Chondrocyte (in vitro differentiated cells): ENCODE measurements at places on chromosomes 12 and 14. TPM values are rescaled to one million over a fixed set of nuclear protein-coding genes. Genes with fewer than 3 reads are reported as not detected.

The TAS2R9 gene
- 0.53 TPM in 1 of 3 replicates, not detected in the others for total RNA-seq

The SSTR1 gene
- not detected in 3 replicates for total RNA-seq

The DPY19L2 gene
- total RNA-seq = 6.7 to 8.9 TPM (median 6.9 TPM) in 3 replicates

The FOXG1 gene
- not detected in 3 replicates for total RNA-seq

The GEMIN2 gene
- total RNA-seq = 12.4 to 17.7 TPM (median 14.0 TPM) in 3 replicates

The BCDIN3D gene
- 3.1 to 3.3 TPM (median 3.3 TPM) in 3 replicates for total RNA-seq

The RTL1 gene
- 0.02 TPM in 1 of 3 replicates, not detected in the others for total RNA-seq

The DHRS2 gene
- not detected in 3 replicates for total RNA-seq

The DENR gene
- 46.3 to 57.6 TPM (median 49.6 TPM) in 3 replicates for total RNA-seq

DNA sequence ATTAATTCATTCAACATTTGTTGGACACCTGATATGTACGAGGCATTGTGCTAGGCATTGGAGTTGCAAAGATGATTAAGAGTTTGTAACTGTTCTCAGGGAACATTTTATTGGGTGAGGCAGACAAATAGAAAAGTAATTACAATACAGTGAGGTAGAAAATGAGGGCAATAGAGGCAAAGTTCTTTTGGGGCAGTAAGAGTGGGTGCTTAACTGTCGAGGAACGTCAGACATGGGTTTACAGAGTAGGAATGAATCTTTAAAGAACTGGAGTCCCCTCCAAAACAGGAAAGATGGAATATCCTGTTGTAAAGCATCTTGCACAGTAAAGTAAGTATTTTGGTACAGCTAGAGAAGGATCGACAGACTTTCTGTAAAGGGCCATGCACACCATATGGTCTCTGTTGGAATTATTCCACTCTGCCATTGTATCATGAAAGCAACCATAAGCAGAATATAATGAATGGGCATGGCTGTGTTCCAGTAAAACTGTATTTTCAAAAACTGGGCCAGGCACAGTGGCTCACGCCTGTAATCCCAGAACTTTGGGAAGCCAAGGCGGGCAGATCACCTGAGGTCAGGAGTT is 9.1 kb downstream of the CREBL2 start:
- H3K27me3 ChIP-seq = no peaks in the 10 kb centered on the region
- H3K27ac ChIP-seq = no peak overlapping the region
- no peaks in the 10 kb centered on the region for H3K4me1 ChIP-seq

- no peak overlapping the region for H3K27ac ChIP-seq
- H3K4me1 ChIP-seq = peaks cover 14% of the 10 kb centered on the region
- no peak for DNase-seq
- no peaks in the 10 kb centered on the region for H3K36me3 ChIP-seq
- no peak overlapping the region for H3K4me3 ChIP-seq
- H3K27me3 ChIP-seq = no peaks in the 10 kb centered on the region
These were observed 22.3 kb upstream of the EPS8 start for GRCh38 chr12:15811214-15812127.

- H3K4me3 ChIP-seq = no peak overlapping the region
- H3K4me1 ChIP-seq = no peaks in the 10 kb centered on the region
- H3K27ac ChIP-seq = no peak overlapping the region
- no peaks in the 10 kb centered on the region for H3K36me3 ChIP-seq
These were observed 17.7 kb downstream of the ERP27 start for GRCh38 chr12:14920475-14921126.

- H3K27ac ChIP-seq = peak overlapping the region; percentile 58
- DNase-seq = no peak
- H3K4me1 ChIP-seq = peaks cover 26% of the 10 kb centered on the region
- no peaks in the 10 kb centered on the region for H3K27me3 ChIP-seq
- peaks cover 5% of the 10 kb centered on the region for H3K36me3 ChIP-seq
These were observed 48.3 kb downstream of the TTLL5 start for GRCh38 chr14:75709207-75709812.

DNA sequence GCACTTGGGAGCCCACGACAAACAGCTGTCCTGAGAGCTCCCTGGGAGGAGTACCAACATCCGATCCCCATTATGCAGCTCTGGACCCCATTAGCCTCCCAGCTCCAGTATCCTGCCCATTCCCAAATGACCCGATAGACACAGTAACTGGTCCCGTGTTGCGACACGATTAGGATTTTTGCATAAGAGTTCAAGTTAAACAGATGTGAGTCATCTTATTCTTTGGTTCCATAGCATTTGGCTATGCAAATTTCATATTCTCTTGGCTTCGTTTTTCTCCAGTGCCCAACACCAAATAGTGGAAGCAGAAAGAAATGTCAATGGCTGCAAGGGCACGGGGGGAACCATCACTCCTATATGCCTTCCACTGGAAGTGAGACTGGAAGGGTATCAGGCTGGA is 43.0 kb upstream of the LRRC10 start:
- no peak overlapping the region for H3K4me3 ChIP-seq
- H3K27me3 ChIP-seq = no peaks in the 10 kb centered on the region
- no peak for DNase-seq
- peaks cover 1% of the 10 kb centered on the region for H3K36me3 ChIP-seq
- peaks cover 48% of the 10 kb centered on the region for H3K4me1 ChIP-seq
- no peak overlapping the region for H3K27ac ChIP-seq

DNA sequence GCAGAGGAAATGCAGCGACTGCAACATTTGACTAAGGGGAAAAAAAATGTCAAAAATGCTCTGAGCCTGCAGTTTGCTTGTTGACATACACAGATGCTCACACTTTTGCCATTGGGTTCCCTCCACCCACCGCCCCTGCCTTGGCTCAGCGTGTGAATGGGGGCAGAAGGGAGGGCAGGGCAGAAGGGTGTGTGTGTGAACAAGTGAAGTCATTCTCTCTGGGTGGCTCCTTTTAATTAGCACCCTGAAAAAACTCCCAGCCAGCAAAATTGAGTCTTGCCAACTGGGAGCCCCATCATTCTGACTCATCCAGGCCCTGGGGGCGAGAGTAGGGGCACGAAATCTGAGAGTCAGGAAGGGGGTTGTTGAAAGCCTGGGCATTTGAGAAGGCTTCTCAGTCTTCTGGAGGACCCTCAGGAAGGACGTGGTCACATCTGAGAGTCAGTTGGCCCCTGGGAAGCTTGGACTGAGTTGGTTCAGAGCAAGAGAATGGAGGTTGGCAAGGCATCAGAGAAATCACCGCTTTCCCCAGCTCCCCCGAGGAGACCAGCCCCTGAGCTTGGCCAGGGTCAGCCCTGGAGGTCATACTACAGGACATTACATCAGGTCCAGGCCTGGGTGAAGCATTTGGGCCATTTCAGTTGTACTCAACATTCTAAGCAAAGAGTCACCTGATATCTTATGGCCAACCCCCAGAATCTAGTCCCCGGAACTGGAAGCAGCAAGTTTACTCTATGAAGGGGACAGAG is 22.7 kb upstream of the KRT78 start:
- H3K4me3 ChIP-seq = peak overlapping the region; percentile 9
- no peaks in the 10 kb centered on the region for H3K36me3 ChIP-seq
- H3K27me3 ChIP-seq = no peaks in the 10 kb centered on the region
- DNase-seq = no peak
- peak overlapping the region; percentile 98 for H3K27ac ChIP-seq

GRCh38 chr14:85195872-85196477 is 334.0 kb upstream of the FLRT2 start:
- DNase-seq = no peak
- H3K4me3 ChIP-seq = no peak overlapping the region
- H3K4me1 ChIP-seq = peaks cover 10% of the 10 kb centered on the region
- no peaks in the 10 kb centered on the region for H3K27me3 ChIP-seq
- no peak overlapping the region for H3K27ac ChIP-seq

DNA sequence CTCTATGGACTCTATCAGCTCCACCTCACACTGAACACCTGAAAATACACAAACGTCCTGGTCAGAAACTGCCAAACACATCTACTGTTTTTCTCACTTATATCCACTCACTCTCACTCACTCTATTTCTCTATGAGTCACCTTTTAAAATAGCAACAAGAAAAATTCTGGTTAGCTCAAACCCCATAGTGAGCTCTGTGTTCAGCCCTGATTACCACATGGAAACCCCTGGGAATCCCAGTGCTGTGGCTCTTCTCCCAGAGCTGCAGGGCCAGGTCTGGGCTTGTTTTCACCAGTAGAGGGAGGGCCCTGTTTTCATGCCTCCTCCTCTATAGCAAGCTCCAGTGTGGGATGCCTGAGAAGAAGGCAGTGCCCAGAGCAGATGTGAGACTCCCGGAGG is 1126.1 kb downstream of the TMEM121 start:
- H3K36me3 ChIP-seq = no peaks in the 10 kb centered on the region
- H3K27me3 ChIP-seq = no peaks in the 10 kb centered on the region
- no peak overlapping the region for H3K4me3 ChIP-seq
- no peak overlapping the region for H3K27ac ChIP-seq
- H3K4me1 ChIP-seq = no peaks in the 10 kb centered on the region

DNA sequence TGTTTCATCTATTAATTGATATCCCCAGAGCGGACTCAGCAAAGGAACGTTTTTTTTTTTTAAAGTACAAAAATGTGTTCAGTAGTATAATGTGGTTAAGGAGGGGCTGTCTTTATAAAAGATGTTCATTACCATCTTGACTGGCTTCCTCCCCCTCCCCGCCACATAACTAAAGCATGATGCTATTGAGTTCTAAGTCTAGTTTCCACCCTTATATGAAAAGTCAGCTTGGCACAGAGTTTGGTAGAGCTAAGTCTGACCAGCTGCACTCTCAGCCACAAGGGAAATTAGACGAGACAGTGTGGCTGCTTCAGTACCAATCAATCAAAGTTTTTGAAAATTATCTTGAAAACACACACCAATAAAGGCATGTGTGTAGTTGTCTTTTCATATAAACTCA is 1.9 kb upstream of the MYBPC1 start:
- peaks cover 7% of the 10 kb centered on the region for H3K27me3 ChIP-seq
- H3K27ac ChIP-seq = no peak overlapping the region
- no peaks in the 10 kb centered on the region for H3K36me3 ChIP-seq
- no peaks in the 10 kb centered on the region for H3K4me1 ChIP-seq
- no peak overlapping the region for H3K4me3 ChIP-seq

GRCh38 chr14:80956922-80957321 is 1.5 kb downstream of the TSHR start:
- H3K27ac ChIP-seq = no peak overlapping the region
- H3K36me3 ChIP-seq = no peaks in the 10 kb centered on the region
- DNase-seq = no peak
- H3K4me1 ChIP-seq = peaks cover 11% of the 10 kb centered on the region
- no peak overlapping the region for H3K4me3 ChIP-seq

- no peak for DNase-seq
- H3K27me3 ChIP-seq = no peaks in the 10 kb centered on the region
- no peak overlapping the region for H3K27ac ChIP-seq
- H3K36me3 ChIP-seq = no peaks in the 10 kb centered on the region
- peaks cover 20% of the 10 kb centered on the region for H3K4me1 ChIP-seq
These were observed 164.8 kb downstream of the ZFP36L1 start for GRCh38 chr14:68627868-68628604.

GRCh38 chr14:102985665-102986064 is 63.2 kb downstream of the AMN start:
- H3K27ac ChIP-seq = no peak overlapping the region
- no peak for DNase-seq
- no peaks in the 10 kb centered on the region for H3K27me3 ChIP-seq
